ENCODE measurements at places on chromosomes 4 and X.

DNA sequence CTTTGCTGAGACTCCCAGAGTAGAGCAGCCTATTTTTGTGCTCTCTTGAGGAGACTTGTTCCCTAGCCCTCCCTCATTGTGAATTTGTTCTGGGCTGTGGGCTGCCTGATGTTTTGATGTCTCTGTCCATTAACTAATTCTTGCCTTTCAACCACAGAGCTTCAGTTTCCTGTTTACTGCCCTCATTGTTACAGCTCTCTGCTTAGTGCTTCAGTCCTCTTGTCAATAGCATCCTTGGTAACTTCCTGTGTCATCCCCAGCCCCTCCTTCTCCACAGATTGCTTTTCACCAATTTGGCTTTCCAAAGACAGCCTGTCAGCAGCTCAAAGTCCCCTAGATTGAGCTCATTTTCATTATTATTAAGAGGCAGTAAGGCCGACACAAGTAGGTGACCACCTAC is 69.9 kb downstream of the COX7B2 start:
- DNase-seq, result no peak

GRCh38 chrX:86348669-86349068 is 200.4 kb downstream of the DACH2 start:
- no peak for DNase-seq

GRCh38 chr4:71392109-71392508 is 53.3 kb downstream of the SLC4A4 start:
- DNase-seq, result no peak

GRCh38 chrX:103754401-103754800 is 22.2 kb upstream of the PLP1 start:
- no peak for DNase-seq

DNA sequence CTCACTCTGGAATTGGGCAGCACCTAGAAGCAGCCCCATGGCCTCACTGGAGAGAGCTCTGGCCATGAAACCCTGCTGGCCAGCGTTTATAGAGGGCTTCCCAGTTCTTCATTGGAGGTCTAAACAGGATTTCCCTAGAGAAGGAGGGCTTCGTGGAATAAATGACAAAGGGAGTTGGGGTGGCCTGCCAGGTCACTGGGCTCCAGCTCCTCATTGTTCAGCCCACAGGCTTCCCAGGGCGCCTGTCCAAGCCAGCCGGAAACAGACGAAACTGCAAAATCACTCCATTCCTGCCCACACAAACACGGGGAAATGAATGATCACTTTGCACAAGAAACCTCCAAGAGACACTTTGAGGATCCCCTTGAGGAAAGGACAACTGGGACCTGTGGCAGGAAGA is 189.7 kb downstream of the TSPAN5 start:
- no peak for DNase-seq

- no peak for DNase-seq
Observed at GRCh38 chr4:24775032-24775605, 20.3 kb upstream of the SOD3 start.

All from effector memory CD4-positive, alpha-beta T cell (primary cell).